ENCODE measurements at places on chromosomes 4 and X.

DNA sequence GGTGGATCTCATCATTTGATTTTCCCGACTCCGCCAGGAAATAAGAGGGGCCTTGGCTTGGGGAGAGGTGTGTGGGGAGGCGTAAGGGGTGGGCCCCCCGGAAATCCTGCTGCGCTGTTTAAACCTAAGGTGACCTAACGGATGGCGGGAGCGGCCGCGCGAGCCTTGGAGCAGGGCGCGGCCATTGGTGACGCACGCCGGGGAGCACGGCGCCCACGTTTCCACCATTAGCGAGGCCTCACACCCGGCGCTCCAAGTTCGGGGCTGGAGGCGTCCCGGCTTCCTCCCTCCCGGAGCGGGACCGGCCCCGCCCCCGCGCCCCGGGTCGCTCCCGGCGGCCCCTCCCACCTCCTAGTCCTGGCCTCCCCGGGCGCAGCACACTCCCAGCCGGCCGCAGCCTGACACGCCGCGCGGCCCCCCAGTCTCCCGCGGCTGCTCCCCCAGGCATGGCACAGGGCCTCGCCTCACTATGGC, at the start of gene SMS:
Gene SMS, plus strand, starts transcription at position 354 of the 474 bp plus-strand sequence. Its CDS starts 116 bp downstream, at position 470.
- no peak for DNase-seq

- no peak for DNase-seq
Observed at GRCh38 chrX:116726806-116727205, 264.0 kb upstream of the CT83 start.

GRCh38 chr4:42142591-42142990, 9.9 kb downstream of the BEND4 start:
- no peak for DNase-seq

DNA sequence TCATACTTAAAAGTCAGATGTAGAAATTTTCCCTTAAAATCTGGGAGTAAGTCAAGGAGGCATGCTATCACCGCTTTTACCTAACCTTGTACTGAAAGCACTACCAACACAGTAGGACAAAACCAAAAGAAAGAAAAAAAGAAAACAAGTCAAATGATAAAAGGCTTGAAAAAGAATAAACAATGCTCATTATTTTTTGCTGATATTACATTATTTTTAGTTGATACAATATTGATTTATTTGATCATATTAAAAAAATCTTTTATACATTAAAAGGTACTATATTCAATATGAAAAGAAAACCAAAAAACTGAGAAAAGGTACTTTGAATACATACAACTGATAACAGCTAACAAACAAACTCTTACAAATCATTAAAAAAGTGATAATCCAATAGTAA, 164.3 kb downstream of the FAM13A start:
- DNase-seq: no peak

DNA sequence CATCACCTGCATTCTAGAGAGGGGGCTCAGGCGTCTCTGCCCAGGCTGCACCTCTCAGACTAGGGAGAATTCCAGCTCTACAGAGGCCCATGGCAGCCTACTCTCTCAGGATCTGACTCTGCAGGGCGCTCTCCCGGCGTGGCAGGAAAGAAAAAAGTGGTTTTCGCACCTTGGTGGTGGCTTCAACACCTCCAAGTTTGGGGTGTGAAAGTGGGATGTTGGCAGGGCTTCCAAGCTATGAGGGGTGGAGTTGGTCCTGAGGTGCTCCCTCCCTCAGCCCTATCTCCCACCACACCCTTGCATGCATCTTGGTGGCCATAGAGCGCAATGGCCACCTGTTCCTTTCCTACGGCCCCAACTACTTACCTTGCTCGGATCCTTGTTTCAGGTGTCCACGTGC, 166.5 kb downstream of the VSIG4 start:
- DNase-seq: no peak

DNA sequence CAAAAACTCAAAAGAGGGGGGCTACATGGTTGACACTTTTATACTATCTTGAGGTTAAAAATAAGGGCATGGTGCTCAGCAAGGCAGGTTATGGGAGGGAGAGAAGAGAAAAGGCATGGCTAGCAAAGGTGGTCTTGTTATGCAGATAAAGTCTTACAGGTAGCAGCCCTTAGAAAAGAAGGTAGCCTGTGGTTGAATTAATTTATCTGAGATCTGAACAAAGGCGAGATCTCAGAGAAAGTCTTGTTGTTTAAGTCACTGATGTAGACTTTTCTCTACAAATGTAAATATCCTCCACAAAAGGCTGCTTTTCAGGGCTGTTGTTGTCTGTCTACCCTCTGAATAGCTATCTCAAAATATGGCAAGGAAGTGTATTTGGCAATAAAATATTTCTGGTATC, 1250.4 kb downstream of the PCDH18 start:
- DNase-seq: no peak

GRCh38 chr4:123743848-123744247, 347.3 kb downstream of the SPRY1 start:
- DNase-seq: no peak

Data from omental fat pad (tissue), 4 donors.